ENCODE measurements at places on chromosomes 3 and 15.

- DNase-seq: no peak
Measured at GRCh38 chr3:197495499-197495898, 60.3 kb downstream of the BDH1 start.

DNA sequence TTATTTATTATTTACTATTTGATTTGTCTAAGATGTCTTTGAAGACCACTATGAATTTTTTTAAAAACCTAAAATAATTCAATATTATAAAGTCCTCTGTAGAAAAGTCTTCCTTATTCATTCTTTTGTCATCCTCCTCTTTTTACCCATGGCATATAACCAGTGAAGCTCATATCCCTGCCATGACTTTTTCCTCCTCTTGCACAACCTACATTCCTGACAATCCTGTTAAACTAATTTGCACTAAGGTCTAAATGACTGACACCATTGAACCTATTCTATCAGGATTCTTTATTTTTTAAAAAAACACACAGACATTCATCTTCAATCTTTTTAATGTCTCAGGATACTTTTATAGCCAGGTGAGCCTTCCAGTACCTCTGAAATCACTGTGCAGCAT, 159.9 kb upstream of the SLC2A2 start:
- DNase-seq: no peak

GRCh38 chr3:85678713-85679112, 719.9 kb downstream of the CADM2 start:
- no peak for DNase-seq

DNA sequence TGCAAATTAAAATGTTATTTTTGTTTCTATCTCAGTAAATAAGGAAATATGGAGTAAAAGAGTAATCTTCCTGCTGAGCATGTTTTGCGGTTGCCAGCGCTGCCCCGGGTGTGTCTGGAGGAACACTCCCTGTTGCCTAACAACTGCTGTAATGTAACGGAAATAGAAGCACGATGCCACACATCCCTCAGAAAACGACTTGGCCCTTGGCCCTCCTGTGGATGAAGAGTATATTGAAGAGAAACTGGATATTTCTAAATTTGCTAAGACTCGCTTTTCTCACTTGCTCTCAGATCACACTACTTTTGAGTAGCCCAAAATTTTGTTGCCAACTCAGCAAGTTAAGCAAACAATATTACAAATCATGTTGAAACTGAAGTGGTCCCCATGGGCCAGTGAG, 18.9 kb downstream of the CX3CR1 start:
- peak; percentile 76 for DNase-seq

- no peak for DNase-seq
Measured at GRCh38 chr3:122306622-122306953, 18.5 kb upstream of the CSTA start.

DNA sequence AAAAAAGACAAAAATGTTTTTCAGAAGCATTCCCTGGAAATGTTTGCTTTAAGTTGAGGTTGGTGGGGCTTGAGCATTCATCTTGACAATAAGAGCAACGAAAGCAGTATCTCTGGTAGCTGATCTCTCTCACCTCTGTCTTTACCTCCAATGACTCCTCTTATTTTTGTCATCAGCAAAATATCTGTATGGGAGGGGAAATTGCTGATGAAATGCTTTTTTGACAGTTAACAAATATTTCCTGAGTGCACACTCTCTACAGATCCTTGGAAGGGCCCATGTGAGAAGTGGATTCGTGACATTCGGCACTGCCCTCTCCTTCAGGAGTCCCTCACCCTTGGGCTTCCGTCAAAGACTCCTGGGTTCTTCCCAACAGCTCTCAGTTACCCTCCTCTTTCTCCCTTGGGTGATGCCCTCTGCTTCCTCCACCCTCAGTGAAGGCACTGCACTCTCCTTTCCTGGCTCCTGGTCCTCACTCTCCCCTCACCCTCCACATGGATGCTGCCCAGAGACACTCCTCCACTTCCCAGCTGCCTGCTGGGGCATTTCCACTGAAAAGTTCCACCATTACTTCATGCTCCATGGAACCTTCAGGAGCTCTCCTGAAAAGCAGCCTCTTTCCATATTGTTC, 2.9 kb upstream of the CGNL1 start:
- no peak for DNase-seq

DNA sequence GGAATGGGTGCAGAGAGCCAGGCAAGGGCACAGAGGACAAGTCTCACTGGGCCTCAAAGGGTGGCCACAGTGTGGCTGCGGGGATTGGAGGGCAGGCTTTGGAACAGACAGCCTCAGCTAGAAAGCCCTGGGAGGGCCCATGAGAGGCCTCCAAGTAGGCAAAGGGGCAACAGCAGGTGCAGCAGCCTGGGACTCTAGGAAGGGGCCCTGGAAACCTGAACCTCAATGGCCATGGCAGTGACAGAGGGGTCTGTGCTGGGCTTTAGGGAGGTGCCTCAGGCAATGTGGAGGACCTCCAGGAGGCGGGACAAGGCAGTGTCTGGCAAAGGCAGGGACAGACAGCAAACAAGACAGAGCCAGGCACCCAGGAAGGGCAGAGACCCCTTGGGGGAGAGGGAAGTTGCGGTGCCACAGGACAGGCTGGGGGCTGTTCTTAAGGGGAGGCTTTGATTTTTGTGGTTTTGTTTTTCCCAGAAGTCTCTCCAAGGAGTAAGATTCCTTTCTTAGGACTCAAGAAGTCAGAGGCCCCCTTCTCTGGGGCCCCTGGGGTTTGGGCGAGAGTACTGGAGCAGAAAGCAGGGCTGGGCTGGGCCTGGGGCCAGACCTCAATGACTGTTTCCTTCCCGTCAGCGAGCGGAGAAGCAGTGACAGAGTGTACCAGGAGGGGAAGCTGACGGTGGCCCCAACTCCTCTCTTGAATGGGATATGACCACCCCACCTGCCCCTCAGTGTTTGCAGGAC, 9.7 kb downstream of the STOML1 start:
- peak; percentile 78 for DNase-seq

DNA sequence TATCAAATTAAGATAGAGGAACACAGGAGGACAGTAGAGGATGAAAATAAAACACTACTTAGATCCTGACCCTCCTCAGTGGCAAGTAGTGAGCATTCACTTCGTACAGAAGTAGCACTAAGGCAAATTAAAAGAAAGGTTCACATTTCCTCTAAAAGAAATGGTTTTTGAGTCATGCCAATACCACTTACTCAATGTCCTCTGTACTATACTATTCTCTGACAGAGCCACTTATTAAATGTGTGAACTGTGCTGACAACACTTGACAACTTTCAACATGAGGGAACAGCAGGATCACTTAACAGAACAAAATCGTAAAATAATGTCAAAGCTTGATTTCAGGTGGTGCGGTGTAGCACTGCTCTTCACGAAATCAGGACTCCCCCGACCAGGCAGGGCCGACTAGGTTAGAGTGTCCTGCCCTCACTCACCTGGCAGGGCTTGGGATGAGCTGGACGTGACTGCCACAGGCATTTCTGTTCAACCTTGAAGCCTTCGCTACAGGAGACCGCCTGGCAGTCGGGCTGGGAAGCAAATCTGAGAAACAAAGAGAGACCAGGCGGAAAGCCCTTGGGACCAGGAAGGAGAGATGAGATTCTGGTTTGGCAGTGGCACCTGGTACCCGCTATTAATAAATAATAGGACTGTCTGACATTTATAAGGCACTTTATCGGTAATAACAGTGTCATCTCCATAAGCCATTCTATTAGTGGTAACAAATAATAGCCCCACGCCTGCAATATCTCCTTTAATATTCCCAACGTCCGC, 611 bp upstream of the SLC27A2 start:
- peak; percentile 14 for DNase-seq

GRCh38 chr15:29054171-29055045, 168.6 kb downstream of the APBA2 start:
- no peak for DNase-seq

DNA sequence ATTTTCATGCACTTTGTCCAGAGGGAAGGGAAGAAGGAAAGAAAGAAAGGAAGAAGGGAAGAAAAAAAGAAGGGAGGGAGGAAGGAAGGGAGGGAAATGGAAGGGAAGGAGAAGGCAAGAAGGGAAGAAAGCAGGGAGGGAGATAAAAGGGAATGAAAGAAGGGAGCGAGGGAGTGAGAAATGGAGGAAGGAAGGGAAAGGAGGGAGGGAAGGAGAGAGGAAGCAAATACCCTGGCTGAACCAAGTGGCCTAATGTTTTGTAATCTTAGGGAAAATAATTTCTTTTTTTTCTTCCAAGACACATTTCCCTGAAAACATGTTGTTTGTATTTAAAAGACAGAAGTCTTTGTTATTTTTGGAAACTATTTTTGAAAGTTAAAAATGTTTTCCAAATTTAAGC, 35.9 kb downstream of the DTWD1 start:
- no peak for DNase-seq

DNA sequence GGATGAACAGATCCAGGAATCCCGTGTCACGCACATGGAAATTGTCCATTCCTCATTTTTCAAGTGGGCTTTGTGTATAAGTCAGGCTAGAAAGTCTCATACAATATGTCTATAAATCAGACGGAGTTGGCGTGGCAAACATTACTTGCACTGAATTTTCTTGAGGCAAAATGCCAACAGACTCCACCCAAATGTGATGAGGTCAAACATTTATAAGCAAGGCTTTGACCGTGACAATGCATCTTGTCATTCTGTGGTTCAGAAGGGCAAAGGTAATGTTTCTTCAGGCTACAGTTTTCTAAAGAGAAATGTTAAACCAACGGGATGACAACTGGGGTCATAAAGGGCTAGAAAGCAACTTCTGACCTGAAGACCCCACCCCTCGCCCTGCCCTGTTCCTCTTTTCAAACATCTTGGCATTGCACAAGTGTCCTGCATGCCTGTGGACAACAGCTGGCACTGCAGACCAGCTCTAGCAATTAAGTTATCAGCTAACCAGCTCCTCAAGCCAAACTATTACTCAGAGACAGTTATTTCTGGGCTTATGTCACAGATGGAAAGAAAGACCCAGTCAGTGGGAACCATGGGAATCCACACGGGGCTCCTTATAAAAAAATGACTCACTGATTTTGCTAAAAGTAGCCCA, 36.5 kb upstream of the SPTBN5 start:
- no peak for DNase-seq

GRCh38 chr15:63530235-63530634, 25.8 kb downstream of the USP3 start:
- peak; percentile 54 for DNase-seq

DNA sequence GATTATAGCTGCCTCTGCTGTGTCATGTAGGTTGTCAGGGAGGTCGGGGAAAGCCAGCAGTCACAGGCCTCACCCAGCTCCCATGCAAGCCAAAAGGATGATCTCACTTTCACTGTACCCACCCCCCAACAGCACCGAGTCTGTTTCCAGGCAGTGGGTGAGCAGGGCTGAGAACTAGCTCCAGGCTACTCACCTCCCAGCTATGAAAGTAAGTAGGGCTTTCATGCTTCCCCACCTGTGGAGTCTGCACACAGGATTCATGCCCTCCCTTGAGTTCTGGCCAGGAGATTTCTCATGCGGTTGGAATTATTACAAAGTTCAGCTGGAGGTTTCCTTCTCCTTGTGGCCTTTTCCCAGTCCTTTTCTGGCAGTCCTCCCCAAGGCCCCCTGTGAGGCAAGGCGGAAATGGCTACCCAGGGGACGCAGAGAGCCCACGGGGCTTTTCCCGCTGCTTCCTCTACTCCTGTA, 356.2 kb downstream of the SV2B start:
- DNase-seq: no peak

- no peak for DNase-seq
Measured at GRCh38 chr15:84869510-84869909, 15.0 kb upstream of the SLC28A1 start.

DNA sequence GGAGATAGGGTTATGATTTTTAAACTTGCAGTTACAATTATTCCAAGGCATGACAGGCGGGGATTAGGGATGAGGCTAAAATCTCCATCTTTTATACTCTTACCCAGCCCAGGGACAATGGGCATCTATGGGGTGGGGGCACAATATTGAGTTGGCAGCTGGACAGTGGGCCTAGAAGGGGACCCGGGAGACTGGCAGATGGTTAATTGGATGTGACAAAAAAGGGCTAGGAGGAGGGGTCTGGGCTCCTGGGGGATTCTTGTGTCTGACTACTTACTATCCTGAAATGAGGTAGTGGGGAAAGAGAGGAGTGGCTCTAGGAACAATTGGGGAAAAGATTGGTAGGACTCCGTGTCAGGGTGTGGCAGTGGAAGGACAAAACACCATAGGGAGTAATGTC, 53.0 kb upstream of the ROPN1 start:
- no peak for DNase-seq

DNA sequence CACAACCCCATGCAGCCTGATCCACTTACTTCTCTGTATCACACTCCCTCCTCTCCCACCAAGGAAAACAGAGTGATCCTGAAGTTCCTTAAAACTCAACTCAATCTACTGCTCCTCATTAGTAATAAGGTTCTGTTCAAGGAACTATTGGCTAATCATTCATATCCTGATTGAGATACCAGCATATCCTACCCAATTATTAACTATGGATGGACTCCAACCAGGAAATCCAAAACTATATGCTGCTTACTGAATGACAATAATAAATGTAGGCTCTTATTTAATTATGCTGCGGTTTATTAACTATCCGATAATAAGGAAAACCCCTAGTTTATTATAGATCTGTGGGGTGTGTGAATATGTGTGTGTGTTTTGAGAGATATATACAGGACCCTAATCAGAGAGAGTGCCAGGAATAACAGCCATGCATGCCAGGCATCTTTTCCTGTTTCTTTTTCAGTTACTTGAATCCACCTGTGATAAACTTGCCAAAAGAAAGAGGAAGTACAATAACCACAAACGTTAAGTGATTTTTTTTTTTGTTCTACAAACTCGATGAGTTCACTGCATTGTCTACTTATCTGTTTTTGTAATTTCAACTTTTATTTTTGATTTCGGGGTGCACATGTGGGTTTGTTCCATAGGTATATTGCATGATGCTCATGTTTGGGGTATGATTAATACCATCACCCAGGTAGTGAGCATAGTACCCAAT, 1031.7 kb upstream of the CFAP20DC start:
- no peak for DNase-seq

- DNase-seq: peak; percentile 24
Measured at GRCh38 chr15:67967871-67968431, 86.2 kb upstream of the PIAS1 start.

DNA sequence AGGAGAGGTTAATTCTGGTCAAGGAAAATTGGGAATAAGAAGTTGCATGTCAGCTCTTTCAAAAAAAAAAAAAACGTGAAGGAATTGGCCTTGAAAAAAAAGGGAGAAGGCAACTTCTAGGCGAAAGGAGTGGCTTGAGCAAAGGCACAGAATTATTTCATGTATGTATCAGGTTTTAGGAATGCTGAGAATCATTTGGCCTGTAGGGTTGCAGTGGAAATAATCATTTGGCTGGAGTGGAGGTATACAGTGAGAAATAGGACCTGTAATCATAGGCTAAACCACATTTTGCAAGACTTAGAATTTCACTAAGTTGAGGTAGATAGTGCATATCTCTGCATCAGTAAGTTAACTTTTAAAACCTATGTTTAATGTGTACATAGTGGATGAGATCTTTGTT, 54.9 kb downstream of the EPHA6 start:
- no peak for DNase-seq

DNA sequence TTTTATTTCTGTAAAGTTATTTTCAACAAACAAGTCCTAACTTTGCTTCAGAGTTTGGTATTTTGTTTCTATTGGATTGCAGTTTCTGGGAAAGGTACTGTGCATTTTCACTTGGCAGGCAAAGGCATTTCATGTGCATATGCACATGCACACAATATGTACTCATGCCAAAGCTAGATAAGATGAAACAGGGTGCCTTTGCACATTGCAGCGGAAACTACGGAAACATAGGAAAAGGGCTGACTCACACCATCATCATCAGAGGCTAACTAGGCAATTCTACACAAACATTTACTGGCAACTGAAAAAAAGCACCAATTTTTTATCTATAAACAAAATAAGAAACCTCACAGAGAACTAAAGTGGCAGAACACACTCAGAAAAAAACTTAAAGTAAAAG, 550.6 kb upstream of the NECTIN3 start:
- no peak for DNase-seq
